SK-N-DZ (cell line): ENCODE measurements at places on chromosomes 6 and 20.

- no peak for DNase-seq
Measured at GRCh38 chr6:139479433-139480222, 105.2 kb upstream of the CITED2 start.

- DNase-seq, result peak; percentile 21
Measured at GRCh38 chr6:27582928-27583725, 110.2 kb upstream of the ZNF184 start.

GRCh38 chr6:119552021-119552420 is 202.5 kb upstream of the MAN1A1 start:
- DNase-seq, result no peak

DNA sequence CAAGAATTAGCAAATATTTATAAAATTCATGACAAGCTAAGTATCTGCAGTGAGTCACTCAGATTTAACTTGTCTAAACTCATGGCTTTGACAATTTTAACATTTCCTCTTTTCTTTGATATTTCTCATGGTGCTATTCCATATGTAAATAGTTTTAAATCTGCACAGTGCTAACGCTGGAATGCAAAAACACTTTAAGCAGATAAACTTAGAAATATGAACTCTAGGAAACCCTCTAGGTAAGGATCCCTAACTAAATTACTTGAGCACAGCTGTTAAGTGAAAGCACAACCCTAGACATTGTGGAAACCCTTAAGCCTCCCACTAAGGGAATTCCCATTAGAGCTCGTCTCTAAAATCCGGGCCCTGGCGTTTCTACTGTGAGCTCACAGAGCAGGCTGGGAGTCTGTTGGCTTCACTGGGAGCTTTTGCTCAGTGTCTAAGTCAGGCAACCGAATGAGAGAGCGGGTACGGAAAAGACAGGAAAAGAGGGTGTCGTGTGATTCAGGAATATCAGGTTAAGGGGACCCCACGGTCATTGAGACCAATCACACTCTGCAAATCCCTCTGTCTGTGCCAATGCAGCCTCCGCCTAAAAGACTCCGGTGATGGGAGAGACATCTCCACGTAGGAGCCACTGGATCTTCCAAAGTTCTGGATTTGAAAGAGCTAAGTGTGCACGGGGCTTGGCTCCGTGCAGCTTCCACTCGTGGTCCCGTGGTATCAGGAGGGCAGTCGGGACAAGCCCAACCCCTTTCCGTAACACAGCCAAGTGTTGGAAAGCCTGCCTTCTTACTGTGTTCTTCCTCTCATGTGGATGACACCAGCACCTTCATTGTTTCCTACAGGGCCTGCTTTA is 112.3 kb upstream of the RPS6KA2 start:
- DNase-seq, result no peak

GRCh38 chr6:169215201-169215681 is 38.4 kb downstream of the THBS2 start:
- no peak for DNase-seq

GRCh38 chr6:130943738-130944137 is 116.5 kb downstream of the SMLR1 start:
- no peak for DNase-seq

GRCh38 chr20:17663486-17663885 is 18.6 kb downstream of the RRBP1 start:
- DNase-seq, result no peak

GRCh38 chr6:120876424-120876823 is 457.9 kb downstream of the TBC1D32 start:
- DNase-seq, result no peak

- DNase-seq, result no peak
Measured at GRCh38 chr6:161128230-161128629, 136.7 kb downstream of the MAP3K4 start.

DNA sequence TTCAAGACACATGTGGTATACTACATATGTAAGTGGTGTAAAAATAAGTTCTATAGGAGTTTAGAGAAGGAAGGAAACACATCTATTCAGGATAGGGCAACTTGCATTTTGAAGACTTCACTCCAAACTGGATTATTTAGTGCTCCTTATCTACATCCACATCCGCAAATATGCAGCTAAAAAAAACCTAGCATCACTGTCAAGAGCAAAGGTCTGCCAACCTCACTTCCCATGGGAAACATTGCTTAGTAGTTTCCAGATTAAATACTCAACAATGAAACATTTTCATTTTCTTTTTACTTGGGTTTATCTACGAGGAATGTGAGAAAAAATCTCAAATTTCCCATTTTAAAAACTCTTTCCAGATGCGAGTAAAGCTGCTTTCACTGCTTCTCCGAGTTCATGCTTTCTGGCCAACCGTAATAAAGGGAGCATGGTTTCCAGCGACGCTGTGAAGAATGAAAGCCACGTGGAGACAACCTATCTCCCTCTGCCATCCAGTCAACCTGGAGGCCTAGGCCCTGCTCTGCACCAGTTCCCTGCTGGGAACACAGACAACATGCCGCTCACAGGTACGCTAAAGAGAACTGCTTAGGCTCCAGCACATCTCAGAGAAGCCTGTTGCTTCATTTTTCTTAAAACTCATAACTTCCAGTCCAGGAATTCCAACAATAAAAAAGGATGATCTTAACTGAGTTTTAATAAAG is 48.2 kb downstream of the RFX6 start:
- no peak for DNase-seq

DNA sequence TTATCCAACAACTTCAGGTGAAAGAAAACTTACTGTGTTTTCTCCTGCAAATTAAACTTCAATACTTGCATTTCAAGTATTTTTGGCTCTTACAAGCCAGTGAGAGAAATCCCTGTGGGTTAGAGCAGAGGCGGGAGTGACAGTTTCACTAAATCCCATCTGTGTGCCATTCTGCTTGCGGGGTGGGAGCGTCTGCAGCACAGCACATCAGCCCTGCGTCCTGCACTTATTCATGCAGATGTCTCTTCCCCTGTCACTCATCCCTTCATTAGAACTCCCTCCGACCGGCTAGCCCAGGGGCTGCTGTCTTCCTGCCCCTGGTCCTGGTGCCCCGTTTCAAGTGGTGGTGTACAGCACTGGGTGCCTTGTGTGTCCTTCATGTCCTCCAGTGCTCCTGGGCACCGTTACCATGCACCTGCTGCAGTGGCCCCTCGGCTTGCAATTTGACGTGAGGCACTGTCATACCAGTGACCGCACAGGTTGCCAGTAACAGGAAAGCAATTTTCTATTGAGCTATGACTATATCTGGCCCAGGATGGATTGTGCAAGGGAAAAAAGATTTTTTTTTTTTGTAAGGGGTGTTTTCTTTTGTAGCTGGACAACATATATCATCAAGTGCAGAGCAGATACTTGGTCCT is 59.4 kb downstream of the INSM1 start:
- DNase-seq, result no peak

DNA sequence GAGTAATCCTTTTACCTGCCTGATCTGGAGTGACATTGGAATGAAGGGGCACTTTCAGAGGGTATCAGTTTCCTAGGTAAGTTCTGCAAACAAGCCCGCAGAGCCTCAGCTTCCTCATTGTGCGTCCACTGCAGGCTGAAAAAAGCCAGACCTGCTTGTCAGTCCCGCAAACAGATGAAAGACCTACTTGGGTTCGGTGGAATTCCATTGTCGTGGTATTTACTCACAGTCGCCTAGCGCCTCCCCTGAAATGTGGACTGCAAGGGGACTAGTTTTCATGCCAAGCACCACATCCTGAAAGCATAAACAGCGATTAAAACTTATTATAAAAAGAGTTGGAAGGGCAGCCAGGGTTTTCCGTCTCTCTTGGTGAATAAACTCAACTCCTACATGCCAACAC is 121.5 kb downstream of the PAX1 start:
- no peak for DNase-seq

- DNase-seq, result no peak
Measured at GRCh38 chr6:36598739-36599318, 4.7 kb downstream of the SRSF3 start.

DNA sequence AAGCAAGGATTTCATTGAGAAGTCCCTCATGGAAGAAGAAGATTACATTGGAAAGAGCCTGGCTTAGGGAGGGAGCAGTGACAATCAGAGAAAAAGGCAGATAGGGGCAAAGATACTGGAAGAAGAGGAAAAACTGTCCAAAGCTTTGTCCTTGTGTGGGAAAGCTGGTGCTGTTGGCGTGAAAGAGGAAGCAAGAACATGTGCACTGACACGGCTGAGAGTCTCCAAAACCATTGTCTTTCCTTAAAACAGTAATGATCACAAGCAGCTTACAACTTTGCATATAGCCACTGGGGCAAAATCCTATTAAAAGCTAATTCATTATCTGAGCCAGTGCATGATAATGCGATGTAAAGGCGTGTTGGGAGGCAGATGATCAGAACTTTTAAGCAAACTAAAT is 85.1 kb upstream of the ESR1 start:
- DNase-seq, result no peak

DNA sequence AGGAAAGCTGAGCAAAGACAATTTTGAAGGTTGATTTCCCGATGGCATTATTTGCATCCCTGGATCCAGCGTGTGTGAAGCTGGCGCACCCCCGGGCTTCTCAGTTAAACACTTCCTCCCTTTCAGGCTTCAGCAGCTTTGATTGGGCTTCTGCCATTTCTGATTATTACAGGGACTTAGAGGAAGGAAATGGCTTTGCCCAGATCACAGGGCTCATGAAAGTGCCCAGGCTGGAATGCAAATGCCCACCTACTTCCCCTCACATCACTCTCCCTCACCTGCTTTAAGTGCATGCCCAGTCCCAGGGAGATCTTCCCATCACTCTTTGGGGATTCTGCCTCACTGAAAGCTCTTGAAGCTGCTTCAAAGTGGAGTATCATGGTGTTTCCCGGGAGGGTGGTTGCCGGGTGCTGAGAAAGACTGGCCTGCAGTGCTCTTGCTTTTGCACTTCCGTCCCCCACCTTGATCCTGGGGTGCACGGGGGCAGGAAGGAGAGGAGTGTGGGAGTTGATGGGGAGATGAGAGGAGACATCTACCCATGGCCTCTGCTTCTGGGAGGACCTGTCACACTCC is 28.3 kb downstream of the PHACTR3 start:
- no peak for DNase-seq

DNA sequence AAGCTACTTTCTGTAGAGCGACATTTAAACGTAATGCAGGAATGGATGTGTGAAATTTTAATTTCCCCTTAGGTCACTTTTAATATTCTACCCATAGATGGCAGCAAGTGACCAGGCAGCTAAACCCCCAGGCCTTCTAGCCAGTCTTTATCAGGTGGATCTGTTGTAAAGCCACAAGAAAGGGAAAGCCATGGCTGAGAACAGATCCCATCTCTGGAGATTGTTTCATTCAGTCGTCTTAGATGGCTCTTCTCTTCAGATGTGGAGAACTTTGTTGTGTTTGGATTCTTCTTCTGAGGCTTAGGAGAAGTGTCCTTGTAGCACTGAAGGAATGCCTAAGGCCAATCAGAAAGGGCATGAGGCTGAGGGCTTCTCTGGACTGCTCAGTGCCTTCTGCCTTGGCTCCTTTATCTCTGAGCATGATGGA is 15.8 kb upstream of the RNF182 start:
- DNase-seq, result peak; percentile 83

GRCh38 chr20:56769921-56770600 is 141.0 kb downstream of the TFAP2C start:
- no peak for DNase-seq

DNA sequence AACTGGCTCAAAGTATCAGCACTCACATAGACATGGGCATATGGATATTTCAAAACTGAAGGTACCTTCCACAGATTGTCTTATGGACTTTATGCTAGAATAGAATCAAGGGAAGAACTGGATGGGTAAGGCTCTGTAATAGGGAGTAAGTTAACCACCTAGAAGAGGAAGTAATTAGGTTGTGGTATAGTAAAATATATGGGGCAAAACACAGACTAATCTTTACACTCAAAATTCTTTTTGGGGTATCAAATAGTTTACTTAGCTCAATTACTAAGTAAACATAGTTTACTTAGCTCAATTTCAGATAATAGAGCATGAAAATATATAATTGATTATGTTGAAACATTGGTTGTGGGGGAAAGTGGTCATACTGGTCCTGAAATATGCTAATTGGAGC is 94.2 kb upstream of the ATXN1 start:
- no peak for DNase-seq

DNA sequence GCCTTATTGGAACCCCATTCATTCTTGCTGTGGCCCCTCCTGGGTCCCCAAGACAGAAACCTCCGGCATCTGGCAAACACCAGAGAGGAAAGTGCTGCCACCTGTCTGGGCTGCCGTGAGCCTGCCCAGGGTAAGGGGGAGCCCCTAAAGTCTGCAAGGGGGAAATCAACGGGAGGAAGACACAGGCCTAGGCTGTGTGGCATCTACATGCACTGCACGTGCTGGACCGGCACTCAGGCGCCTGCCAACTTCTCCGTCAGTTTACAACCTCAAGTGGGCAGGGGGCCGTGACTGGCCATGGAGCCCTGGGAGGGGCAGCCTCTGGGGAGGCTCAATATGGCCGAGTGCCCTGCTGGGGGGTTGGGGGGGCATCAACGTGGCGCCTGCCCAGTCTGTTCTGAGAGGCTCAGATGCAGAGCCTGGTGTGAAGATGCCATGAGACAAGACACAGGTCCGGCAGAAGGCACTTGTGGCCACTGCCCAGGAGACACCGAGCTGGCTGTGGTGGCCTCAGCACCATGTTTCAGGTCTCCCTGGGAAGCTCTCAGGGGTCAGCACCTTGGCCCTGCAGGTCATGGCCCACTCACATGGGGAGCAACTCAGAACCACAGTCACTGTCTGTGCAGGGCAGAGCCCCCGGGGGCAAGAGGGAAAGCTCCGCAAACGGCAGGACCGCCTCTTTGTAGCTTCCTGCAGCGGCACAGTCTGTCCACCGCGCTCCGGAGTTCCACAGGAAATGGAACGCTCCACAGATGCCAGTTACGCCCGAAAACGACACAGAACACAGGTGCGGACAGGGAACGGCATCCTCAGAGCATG is 8.4 kb downstream of the UCKL1 start:
- DNase-seq, result no peak
